LoVo (cell line): ENCODE measurements at places on chromosomes 3 and 15.
A peak's percentile ranks its signal among the peaks of the same experiment; 100 is the strongest.

- peak; percentile 18 for DNase-seq
Measured at GRCh38 chr3:190863119-190863465, 598 bp upstream of the GMNC start.

- no peak for DNase-seq
Measured at GRCh38 chr3:144831955-144832716, 860.5 kb downstream of the DIPK2A start.

DNA sequence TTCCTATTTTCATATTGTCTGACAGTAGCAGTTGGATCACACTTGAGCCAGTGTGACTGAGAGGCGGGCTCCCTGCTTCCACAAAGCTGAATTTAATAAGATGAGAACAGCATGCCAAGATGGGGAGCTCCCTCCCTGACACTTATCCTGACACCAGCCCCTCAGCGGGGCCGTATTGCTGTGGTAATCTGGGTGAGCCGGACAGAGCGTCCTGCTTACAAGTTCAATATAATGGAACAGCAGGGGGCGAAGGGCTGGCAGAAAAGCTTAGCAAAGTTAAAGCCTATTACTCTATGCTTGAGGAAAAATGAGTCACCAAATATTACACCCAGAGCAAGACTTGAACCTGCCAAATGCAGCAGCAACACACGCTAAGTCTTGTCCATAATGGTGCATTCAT, 163.8 kb upstream of the CMC1 start:
- DNase-seq: no peak

- no peak for DNase-seq
Measured at GRCh38 chr15:90520365-90520764, 9.4 kb upstream of the CRTC3 start.

- no peak for DNase-seq
Measured at GRCh38 chr3:125035217-125035616, 20.6 kb downstream of the HEG1 start.

- DNase-seq: peak; percentile 99
Measured at GRCh38 chr15:44536962-44537734, at the start of gene EIF3J. EIF3J (plus strand) TSS chr15:44537147; CDS start chr15:44537195, 48 bp downstream.

GRCh38 chr3:107679921-107680320, 157.2 kb downstream of the BBX start:
- no peak for DNase-seq

GRCh38 chr15:32765236-32765635, 47.4 kb downstream of the GREM1 start:
- DNase-seq: no peak

DNA sequence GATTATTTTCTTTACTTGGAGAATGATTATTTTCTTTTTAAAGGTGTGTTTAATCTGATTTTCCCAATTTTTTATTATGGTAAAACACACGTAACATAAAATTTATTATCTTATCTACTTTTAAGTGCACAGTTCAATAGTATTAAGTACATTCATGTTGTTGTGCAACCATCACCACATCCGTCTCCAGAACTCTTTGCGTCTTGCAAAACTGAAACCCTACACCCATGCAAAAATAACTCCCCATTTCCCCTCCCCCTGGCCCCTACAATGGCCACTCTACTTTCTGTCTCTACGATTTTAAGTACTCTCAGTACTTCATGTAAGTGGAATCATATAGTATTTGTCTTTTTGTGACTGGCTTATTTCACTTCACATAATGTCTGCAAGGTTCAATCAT, 230.7 kb downstream of the SATB1 start:
- no peak for DNase-seq

DNA sequence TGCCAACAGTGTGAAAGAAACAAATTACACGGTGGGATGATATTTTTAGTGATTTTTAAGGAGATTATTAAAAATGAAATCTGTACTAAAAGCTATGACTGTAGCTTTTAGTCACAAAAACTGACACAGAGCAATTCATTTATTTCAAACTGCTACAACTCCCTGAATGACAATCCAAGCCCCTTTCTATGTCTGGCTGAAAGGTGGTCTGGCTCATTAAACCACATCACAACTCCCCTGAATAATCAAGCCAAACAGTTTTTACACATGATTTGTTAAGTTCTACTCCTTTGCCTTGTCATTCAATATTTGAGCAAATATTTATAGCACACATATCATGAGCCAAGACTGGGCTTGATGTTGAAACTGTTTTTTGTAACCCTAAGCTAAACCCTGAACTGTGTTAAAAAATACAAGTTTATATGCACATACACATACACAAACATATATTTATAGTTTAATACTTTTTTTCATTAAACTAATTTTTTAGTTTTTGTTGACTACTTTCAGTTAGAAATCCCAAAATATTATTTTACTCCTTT, 125.5 kb downstream of the RBMS3 start:
- DNase-seq: no peak

- DNase-seq: no peak
Measured at GRCh38 chr3:184733181-184733580, 21.3 kb upstream of the MAGEF1 start.

GRCh38 chr3:185770109-185770508, 54.7 kb downstream of the IGF2BP2 start:
- no peak for DNase-seq

GRCh38 chr15:73305331-73306211, 63.2 kb downstream of the HCN4 start:
- peak; percentile 26 for DNase-seq

GRCh38 chr3:184899953-184900595, 88.1 kb downstream of the VPS8 start:
- no peak for DNase-seq

- DNase-seq: no peak
Measured at GRCh38 chr3:115251509-115251908, 104.4 kb upstream of the ZBTB20 start.

GRCh38 chr3:60551455-60552209, 699.6 kb downstream of the FHIT start:
- no peak for DNase-seq

DNA sequence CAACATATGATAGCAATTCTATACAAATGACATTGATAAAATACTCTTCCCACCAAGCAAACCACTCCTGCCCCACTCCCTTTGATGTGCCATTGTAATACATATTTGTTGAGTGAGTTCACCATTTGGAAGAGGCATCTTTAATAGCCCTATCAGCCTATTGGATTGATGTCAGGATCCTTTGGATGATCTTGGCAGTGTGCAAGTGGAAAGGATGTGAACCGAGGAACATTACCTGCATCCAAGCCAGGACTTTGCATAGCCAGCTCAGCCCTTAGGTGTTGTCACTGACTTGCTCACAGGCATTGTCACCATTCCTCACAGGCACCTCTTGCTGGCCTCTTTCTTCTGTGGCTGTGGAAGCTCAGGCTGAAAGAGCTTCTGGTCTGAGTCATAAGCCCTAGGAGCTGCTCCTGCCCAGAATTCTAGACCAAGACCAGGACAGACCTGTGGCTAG, 16.5 kb upstream of the TIMP4 start:
- DNase-seq: peak; percentile 28

DNA sequence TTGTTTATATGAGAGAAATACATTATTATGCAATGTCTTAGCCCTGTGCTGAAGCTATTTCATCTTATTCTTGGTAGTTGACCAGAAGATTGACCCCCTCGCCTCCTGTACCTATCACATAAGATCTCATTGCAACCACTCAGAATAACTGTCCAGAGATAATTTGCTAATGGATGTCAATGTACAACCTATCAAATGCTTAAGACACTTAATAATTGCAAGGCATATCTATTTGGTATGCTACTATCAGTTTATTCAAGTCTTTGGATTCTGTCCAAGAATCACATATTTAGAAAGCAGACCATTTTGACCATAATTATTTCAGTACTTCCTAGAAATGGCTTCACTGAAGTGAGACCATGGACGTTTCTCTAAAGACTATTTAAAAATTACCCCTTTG, 241.6 kb downstream of the GAP43 start:
- no peak for DNase-seq

- DNase-seq: peak; percentile 87
Measured at GRCh38 chr15:29668120-29668602, 154.1 kb downstream of the TJP1 start.

DNA sequence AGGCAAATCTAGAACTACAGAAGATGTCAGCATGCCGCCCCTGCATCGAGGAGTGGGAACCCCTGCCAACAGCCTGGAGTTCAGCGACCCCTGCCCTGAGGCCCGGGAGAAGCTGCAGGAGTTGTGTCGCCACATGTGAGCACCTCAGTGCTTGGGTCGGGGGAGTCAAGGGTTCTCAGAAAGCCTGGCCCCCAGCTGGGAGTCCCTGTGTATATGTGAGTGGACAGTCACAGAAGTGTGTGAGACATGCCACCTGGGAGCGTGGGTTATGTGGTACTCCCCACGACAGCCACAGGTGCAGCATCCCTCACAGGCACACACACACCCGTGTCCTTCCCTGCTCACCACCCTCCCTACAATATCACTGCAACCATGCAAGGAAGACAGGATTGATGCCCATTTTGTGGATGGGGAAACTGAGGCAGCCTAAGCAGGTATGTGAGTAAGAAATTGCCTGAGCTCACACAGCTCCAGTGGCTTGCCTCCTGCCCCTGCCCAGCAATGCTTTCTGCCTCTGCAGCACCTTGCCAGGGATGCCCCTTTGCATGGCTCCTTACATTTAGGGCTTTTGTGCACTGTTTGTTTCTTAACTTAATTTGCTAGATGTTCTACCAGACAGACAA, 28.3 kb downstream of the C3orf20 start:
- no peak for DNase-seq

DNA sequence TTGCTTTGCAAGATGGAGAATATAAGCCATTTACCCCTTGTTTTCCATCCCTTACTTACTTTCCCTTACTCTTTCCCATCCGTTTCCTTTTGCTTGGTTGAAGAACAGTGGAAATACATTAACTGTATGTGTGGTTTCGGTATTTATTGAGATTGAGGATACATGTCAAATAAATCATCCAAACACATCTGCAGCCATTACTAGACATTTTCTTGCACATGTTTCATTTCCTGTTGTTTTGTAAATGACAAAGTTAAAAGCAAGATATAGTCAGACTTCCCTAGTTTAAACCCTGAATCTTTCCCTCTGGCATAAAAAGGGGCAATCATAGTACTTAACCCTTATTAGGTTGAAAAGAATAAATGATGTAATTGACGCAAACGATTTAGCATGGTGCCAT, 82.1 kb upstream of the BCHE start:
- DNase-seq: no peak

DNA sequence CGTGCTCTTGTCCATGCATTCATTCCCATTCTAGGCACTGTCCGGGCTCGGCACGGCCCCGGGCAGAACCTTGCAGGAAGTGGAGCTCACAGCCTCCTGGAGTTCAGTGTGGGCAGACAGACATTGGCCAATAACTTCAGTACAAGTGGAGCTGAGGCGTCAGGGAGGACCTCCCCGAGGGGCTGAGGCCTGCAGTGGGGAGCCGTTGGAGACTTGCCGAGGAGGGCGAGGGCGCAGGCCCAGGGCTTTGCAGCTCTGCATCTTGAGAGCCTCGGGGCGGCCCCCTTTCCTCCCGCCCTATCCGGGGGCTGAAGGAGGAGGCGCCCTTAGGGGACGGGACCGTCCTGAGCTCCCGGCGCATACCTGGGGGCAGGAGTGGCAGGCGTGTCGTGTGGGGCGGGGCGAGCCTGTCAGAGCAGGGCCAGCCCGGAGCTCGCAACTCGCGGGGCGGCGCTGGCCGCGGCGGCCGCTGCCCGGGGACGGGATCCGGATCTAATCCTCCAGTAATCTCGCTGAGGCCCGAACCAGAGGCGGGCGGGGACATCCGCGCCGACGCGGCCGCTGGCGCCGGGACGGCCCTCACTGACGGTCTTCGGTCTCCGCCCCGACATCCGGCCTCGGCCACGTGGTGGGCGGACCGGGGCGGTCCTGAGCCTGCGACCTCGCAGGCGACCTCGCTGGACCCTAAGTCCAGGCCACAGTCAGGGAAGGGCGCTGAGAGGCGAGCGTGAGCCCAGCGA, at the start of gene ACY1:
Gene ACY1, plus strand, starts transcription at position 698 of the 740 bp plus-strand sequence. CDS start 530 bp downstream, outside the sequence.
- DNase-seq: peak; percentile 85

GRCh38 chr3:42013691-42014457, 52.0 kb upstream of the ULK4 start:
- DNase-seq: no peak

DNA sequence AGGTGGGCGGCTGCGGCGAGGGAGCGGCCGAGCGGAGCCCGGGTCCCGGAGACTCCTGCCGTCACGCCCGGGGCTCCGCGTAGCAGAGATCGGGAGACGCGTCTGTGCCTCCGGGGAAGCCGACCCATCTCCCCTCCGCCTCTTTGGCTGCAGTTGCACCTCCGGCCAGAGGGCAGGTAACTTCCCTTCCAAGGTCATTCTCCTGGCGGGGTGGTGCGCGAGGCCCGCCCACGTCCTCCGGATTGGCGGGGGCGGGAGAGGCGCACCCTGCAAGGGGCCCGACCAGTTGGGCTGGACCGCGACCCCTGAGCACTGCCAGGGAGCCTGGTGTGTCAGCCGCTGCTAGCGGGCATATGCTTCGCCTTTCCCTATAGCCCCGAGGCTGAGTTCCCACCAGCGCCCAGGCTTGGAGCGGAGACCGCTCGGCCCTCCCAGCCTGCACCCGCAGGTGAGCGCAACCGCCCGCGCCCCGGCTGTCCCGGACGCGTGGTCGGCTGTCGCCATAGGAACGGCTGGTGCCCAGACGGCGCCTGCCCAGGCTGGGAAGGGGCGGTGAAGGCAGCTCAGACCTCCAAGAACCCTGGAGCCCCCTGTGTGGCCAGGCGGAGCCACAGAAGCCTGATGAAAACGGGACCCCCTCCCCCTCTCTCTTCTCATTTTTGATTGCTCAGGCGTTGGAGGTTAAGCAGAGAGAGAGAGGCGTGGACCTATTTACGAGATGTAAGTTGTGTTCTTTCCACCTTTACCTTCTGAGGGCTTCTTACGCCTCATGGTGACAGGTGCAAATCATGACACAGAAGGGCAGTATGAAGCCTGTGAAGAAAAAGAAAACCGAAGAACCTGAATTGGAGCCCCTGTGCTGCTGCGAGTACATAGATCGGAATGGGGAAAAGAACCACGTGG, 453 bp downstream of the ZDHHC23 start:
- peak; percentile 41 for DNase-seq

DNA sequence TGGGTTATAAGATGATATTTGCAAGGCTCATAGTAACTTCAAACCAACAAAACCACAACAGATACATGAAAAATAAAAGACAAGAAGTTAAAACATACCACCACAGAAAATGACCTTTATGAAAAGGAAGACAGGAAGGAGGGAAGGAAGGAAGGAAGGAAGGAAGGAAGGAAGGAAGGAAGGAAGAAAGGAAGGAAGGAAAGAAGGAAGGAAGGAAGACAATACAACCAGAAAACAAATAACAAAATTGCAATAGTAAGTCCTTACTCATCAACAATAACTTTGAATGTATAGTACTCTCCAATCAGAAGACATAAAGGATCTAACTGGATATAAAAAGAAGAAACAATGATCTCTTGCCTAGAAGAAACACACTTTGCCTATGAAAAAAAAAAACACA, 287.4 kb upstream of the DCBLD2 start:
- DNase-seq: no peak

DNA sequence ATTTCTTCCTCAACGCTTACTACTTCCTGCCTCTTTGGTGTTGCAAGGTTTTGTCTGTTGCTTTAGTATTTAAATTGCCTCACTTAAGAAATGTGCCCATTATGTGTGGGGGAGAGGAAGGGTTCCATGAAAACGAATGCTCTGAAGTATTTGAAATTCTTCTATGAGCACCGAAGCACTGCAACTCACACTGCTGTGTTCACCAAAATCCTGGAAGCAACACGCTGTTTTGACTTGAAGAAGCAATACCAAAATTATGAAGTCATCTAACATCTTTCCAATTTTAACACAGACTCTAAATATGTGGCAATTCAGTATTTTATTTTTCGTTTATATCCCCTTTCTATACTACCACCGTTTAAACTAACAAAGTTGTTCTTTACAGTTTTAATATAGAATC, 101.5 kb downstream of the RBMS3 start:
- DNase-seq: no peak
